PC-3 (cell line): ENCODE measurements at places on chromosomes 11 and 22.
A peak's percentile ranks its signal among the peaks of the same experiment; 100 is the strongest.

DNA sequence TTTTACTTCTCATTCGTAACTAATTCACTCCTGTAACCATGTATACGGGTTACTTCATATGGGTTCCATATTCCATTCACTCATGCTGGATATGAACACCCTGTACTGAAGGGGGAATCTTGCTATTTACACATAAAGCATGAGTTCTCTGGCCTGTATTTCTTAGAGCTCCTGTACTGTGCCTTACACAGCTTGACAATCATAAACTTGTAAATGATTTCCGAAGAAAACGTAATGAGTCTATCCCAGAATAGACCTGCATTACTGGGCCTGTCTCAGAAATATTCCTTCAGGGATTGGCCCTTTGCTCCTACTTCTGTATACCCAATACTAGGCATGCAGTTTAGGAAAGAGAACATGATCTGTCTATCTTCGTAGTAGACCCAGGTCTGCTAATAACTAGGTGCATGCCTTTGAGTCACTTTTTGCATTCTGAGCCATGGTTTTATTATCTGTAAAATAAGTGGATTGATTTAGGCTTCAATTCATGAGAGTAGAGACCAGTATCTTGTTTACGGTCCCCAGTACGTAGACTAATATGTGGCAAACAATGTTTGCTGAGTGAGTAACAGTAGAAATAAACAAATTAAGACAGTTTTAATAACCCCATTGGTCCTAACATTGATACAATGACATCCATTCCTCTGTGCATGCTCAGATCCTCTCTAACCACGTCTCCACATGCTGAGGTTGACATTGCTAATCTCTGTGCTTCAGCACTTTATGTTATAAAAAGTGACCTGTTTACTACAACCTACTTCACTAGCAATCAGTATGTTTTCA is 1.2 kb downstream of the CCDC34 start:
- peak; percentile 55 for DNase-seq

- no peak for DNase-seq
These were observed 13.1 kb upstream of the UCP3 start for GRCh38 chr11:74021998-74022397.

- DNase-seq: no peak
These were observed 87.0 kb downstream of the GRK3 start for GRCh38 chr22:25651332-25652085.

GRCh38 chr11:97996762-97997161 is 1024.0 kb upstream of the CNTN5 start:
- no peak for DNase-seq

DNA sequence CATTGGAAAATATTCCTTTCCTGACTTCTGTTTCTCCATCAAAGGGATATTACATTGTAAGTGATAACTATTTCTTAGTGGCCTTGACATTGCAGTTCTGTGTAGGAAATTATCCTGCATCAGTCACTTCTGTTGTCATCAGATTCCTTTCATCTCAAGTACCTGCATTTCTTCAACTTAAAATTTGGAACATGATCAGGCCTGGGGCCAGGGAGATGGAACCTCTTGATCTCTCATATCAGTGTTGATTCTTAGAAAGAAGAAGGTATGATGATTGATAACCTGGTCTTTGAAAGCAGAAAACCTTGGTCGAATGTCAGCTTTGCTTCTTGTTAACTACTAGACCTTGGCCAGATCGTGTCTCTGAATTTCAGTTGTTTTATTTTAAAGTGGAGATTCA is 93.6 kb downstream of the NAV2 start:
- DNase-seq: no peak

- DNase-seq: no peak
These were observed 726.1 kb downstream of the FAM181B start for GRCh38 chr11:82007521-82007920.

DNA sequence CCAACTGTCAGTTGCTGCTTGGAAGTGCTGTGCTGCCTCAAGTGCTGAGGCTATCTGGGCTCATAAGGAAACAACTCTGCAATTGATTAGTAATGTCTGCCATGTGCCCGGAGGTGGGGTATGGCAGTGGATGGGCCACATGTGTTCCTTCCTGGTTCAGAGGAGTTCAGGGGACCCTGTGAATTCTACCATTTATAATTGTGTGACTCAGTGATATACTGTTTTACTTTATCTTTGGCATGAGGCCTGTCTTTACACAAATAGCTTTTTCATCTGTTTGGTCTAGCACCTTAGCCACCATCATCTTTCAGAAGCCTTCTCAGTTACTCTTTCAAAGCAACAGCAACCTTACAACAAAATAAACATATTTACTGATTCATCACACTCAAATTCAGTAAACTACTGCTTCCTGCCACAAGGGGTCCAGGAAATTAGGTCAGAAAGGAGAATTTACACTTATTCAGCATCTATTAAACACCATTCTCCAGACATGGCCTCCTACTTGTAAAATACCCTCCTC is 20.9 kb downstream of the DKK3 start:
- DNase-seq: peak; percentile 58

- no peak for DNase-seq
These were observed 49.7 kb upstream of the FGF3 start for GRCh38 chr11:69868871-69869270.

DNA sequence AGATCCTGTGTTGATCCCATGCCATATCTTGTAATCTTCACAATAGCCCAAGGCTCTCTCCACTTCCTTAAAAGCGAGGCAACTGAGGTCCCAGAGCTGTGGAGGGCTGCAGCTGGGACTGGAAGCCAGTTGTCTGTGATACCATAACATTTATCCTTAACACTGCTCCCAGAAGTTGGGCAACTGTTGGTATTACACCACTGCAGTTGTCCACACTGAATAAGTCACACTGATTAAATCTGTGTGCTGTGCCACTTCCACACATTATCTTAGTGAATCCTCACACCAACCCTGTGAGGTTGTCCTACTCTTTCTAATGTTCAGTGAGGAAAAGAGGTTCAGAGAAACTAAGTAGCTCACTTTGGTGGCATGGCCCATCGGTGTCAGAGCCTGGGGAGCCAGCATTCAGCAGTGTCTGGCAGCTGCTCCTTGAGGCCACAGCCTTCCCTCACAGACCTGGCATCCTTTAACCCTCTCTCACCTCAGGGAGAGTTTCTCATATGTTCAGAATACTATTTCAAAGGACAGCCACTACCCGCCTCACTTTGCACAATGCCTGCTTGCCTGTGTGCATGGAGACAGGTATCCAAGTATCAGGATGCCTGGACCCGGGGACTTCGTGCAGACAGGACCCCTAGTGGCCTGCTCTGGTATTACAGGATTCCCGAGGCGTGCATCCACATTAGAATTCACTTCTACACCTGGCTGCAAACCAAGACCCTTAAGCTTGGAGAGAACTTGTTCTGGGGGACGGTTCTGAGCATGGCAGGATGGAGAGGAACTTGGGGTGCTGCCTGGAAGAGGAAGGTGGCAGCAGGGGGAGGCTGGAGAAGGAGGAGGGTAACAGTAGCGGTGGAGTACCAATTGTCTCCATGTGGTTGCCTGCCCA is 221.9 kb upstream of the TBCEL start:
- DNase-seq: peak; percentile 76

GRCh38 chr11:95570845-95571244 is 218.7 kb downstream of the FAM76B start:
- DNase-seq: no peak

DNA sequence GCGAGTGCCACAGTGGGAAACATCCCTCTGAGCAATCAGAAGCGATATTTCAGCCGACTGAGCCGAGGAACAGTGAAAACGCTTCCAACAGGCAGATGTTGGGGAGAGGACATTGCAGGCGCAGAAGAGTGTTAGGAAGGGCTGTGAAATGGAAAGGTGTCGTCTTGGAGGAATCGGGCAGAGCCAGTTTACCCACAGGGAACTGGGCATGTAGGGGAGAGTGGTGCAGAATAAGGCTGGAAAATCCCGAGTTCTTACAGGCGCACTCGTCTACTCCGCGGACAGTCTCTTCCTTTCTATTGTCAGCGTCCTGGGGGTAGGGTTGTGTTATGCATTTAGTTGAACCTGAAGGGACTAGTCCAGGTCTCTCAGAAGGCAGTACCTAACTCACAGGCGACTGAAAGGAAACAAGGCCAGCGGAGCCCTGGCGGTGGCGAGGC is 1.1 kb upstream of the APLP2 start:
- DNase-seq: no peak
